Cardiac muscle cell (in vitro differentiated cells and primary cell): ENCODE measurements at places on chromosomes 3 and 15. TPM values are rescaled to one million over a fixed set of nuclear protein-coding genes. Genes with fewer than 3 reads are reported as not detected.

The CCR3 gene
- total RNA-seq: not detected in 2 replicates

- no peaks in the 10 kb centered on the region for H3K27me3 ChIP-seq
- H3K27ac ChIP-seq: no peak overlapping the region
- H3K4me1 ChIP-seq: no peaks in the 10 kb centered on the region
- no peaks in the 10 kb centered on the region for H3K36me3 ChIP-seq
- no peak overlapping the region for H3K4me3 ChIP-seq
Measured at GRCh38 chr3:20776692-20777091, 590.7 kb upstream of the SGO1 start.

DNA sequence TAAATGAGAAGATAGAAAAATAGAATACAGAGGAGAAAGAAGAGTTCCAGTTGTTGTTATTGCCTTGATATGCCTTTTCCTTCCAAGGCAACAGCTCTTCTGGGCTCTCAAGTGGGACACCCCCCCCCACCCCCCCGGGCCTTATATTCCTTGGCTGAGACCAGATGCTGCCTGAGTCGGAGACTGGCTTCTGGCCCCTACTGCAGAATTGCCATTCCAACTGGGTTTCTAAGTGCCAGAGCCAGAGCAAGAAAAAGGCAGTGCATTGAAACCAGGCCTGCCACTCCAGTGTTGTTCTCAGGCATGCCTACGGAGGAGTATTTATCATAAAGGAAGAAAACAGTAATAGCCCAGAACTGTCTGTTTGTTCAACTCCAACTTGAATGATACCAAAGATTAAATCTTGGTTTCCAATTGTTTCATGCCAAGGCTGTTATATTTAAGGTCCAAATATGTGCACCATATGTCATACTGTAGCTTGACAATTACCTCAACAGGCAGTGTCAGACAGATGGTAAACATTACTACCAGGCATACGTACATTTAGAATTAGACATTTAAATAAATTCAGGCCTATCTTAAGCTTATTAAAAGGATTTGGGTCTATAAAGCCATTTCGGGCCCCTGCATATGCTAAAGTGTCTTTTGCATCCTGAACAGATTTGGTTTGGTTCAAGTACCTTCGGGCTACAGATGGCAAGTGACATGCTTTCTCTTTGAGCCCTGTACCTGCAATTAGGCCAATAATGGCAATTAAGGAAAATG is 209.9 kb upstream of the SEMA6D start:
- H3K36me3 ChIP-seq: no peaks in the 10 kb centered on the region
- H3K27ac ChIP-seq: no peak overlapping the region
- H3K4me3 ChIP-seq: no peak overlapping the region
- peaks cover 41% of the 10 kb centered on the region for H3K4me1 ChIP-seq
- H3K27me3 ChIP-seq: no peaks in the 10 kb centered on the region

DNA sequence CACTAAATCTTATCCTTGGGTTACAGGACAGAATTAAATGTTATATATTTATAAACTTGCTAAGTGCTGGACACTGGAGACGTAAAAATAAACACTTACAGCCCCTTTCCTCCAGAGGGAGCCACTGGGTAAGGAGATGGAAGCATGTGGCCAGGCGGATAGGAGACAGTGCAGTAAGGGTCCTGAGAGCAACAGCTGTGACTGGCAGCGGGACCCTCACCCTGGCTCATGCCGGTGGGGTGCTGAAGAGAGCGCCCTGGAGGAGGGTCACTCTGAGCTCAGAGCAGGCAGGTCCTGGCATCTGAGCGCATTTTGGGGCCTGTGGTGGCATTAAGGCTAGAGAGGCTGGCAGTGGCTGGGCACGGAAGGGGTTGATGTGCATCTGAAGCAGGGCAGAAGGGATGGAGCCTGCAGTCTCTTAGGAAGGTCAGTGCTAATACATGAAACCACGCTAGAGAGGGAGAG is 16.0 kb downstream of the SEC61A1 start:
- no peak overlapping the region for H3K27ac ChIP-seq
- peak; percentile 58 for DNase-seq
- H3K4me3 ChIP-seq: no peak overlapping the region
- H3K4me1 ChIP-seq: no peaks in the 10 kb centered on the region
- H3K27me3 ChIP-seq: no peaks in the 10 kb centered on the region

DNA sequence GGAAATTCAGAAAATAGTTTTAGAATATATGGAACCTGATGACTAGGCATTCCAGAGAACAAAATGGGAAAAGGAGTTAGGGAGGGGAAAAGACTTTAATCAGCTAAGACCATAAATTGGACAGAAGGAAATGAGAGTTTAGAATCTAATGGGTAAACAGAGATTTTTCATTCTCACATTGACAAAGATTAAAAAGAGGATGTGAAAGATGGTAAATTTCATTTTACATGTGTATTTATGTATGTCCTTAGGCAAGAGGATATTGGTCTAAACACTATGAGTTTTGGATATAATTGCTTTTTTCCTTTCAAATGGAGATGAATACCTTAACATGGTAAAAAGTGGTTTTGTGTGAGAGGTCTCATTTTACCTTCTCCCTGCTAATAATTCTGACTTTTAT is 1021.9 kb downstream of the NSUN3 start:
- no peaks in the 10 kb centered on the region for H3K27me3 ChIP-seq
- no peak for DNase-seq
- no peaks in the 10 kb centered on the region for H3K4me1 ChIP-seq
- no peak overlapping the region for H3K27ac ChIP-seq
- H3K4me3 ChIP-seq: no peak overlapping the region

DNA sequence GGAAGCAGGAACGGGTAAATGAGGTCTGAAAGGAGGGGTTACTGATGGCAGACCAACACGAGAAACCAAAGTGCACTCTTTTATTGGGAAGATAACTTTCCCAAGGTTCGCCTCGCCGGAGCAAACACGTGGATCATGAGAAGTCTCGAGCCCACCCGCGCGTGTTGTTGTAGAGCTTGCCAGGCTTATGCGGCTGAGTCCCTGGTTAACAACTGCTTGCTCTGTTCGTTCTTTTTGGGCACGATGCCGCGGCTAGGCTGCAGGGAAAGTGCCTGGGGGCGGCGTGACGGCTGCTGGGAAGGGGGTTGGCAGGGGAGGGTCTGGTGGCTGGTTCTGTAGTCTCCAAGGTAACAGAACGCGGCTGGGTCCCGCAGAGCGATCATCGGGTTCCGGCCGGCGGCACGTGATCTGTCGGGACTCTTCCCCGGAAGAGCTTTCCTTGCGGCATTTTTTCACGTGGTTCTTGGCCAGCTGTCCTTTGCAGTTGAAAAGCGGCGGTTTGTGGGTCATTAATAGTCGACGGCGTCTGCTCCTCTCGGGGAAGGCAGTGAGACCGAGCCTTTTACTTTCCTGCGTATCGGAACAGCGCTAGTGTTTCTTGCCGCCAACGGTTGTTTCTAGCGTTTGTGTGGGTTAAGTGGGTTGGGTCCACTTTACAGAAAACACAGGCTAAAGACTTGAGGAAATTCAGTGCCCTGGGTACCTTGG is 1.5 kb downstream of the MGA start:
- peak overlapping the region; percentile 25 for H3K27ac ChIP-seq
- peaks cover 8% of the 10 kb centered on the region for H3K27me3 ChIP-seq
- no peaks in the 10 kb centered on the region for H3K36me3 ChIP-seq
- peaks cover 21% of the 10 kb centered on the region for H3K4me1 ChIP-seq
- peak; percentile 82 for DNase-seq
- peak overlapping the region; percentile 37 for H3K4me3 ChIP-seq

The ATP13A5 gene
- total RNA-seq: not detected in 2 replicates

DNA sequence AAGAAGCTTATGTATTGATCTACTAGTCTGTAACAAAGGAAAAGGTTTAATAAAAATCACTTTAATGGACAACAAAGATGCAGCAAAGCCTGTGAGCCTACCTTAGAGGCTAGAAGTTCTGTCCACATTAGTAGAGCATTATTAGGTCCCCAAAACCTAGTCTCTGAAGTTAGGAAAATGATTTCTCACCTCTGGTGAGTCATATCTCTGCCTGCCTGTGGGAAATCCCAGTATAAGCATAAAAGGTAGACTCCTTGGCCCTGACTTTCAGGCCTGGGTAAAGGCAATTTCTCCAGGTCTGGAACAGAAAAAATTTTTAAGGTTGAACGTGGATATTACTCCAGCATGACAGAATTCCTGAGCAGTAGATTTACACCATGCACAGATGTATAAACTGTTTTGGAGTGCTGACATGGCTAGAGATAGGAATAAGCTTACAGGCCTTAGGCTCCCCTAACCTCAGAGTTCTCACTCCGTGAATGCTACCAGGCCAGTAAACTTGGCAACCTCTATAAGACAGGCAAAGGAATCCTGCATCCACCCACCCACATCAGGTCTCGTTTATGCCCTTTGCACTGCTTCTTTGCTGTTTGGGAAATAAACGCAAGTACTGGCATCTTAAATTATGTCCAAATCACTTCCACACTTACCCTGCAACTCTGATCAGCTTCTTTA is 104.1 kb downstream of the SERPINI1 start:
- H3K4me1 ChIP-seq: no peaks in the 10 kb centered on the region
- no peak overlapping the region for H3K27ac ChIP-seq
- no peaks in the 10 kb centered on the region for H3K36me3 ChIP-seq
- no peak for DNase-seq

DNA sequence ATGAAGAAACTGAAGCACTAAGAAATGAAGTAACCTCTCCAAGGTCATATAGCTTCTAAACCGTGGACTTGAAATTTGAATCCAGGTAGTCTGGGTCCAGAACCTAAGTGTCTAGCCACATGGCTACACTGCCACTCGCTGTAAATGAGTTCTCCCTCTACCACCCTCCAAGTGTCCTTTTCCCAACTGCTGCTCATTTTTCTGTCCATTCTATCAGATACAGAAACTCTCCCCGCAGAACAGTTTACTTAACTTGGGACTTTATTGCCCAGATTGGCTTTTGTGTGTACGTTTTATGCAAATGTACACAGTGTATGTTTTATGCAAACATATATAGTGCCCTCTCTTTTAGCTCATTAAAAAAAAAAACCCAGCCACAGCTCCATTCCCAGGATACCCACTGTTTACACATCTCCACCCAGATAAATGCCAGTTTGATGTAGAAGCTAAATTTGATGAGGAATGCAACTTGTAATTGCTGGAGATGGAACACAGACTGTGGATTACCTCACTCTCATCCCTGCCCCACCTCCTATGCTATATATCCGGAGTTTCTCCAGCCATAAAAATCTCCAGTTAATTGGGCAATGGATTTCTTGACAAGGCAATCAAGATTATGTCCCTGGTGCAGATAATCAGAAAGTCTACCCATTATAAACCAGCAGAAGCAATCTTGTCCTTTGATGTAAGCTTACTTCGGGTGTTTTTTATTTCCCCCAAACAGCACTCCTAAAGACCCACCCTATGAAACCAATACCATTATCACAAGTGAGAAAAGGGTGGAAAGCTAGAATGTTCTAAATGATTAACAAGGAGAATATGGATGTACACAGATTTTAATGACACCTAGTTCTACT is 42.0 kb downstream of the THBS1 start:
- no peak overlapping the region for H3K27ac ChIP-seq
- no peak for DNase-seq
- no peaks in the 10 kb centered on the region for H3K36me3 ChIP-seq
- H3K4me1 ChIP-seq: peaks cover 2% of the 10 kb centered on the region
- H3K27me3 ChIP-seq: no peaks in the 10 kb centered on the region

The SSUH2 gene
- 0.33 and 0.53 TPM in 2 replicates for total RNA-seq

The NXPE3 gene
- total RNA-seq: 4.9 and 7.7 TPM in 2 replicates

GRCh38 chr3:149501524-149501923 is 27.0 kb downstream of the TM4SF4 start:
- no peak overlapping the region for H3K27ac ChIP-seq
- no peaks in the 10 kb centered on the region for H3K36me3 ChIP-seq
- H3K4me3 ChIP-seq: no peak overlapping the region
- DNase-seq: no peak
- no peaks in the 10 kb centered on the region for H3K27me3 ChIP-seq

The UROC1 gene
- total RNA-seq: not detected in 2 replicates

DNA sequence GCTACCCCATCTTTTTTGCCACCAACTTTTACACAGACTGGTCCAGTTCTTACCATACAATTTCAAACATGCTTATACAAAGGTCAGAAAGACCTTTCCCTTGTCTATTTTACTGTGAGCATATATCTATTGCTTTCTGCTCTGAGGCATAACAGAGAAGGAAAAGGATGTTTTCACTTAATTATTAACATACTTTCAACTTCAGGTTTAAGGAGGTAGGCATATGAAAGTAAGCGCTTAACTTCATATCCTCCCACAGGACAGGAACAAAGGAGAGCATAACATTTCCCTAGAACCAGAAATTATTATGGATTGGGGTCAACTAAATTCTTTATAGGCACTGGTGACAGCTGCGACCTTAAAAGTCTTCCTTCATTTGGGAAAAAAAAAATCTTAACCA is 1.1 kb downstream of the MYEF2 start:
- H3K27ac ChIP-seq: no peak overlapping the region
- H3K36me3 ChIP-seq: no peaks in the 10 kb centered on the region
- H3K27me3 ChIP-seq: no peaks in the 10 kb centered on the region
- peaks cover 10% of the 10 kb centered on the region for H3K4me1 ChIP-seq
- peak overlapping the region; percentile 83 for H3K4me3 ChIP-seq
- no peak for DNase-seq

DNA sequence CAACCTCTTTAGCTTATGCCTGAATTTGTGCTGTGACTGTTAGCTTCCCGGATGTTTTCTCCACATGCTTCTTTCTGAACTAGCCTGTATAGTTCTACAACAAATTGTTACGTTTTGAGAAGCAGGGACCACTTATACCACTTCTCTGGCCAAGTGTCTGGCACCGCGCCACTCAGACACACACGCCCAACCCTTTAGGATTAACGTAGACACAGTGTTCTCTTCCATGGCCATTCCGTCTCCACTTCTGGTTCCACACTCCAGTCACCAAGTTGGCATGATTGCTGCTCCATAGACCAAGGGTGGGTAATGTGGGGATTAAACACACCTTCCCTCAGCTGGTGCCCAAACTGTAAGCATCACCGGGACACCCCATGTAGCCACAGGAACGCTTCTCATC is 755 bp upstream of the TMEM108 start:
- H3K27me3 ChIP-seq: peaks cover 43% of the 10 kb centered on the region
- peaks cover 5% of the 10 kb centered on the region for H3K4me1 ChIP-seq
- H3K4me3 ChIP-seq: peak overlapping the region; percentile 38
- no peak for DNase-seq

DNA sequence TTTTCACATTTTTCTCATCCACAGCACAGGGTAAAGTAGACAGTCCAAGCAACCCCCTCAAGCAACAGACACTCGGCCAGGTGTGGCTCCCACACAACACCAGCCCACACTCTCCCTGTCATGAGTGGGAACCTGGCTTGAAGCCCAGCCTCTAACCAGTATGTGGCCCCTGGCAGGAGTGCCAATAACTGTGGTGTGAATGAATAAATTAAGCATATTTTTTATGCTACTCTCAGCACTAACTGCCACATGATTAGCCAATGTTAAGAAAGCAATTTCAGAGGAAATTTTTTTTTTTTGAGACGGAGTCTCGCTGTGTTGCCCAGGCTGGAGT is 9.9 kb downstream of the IL17RD start:
- no peak overlapping the region for H3K4me3 ChIP-seq
- H3K27me3 ChIP-seq: no peaks in the 10 kb centered on the region
- DNase-seq: no peak
- peaks cover 85% of the 10 kb centered on the region for H3K4me1 ChIP-seq
- no peaks in the 10 kb centered on the region for H3K36me3 ChIP-seq
